ENCODE measurements at places on chromosomes 13 and 19.

DNA sequence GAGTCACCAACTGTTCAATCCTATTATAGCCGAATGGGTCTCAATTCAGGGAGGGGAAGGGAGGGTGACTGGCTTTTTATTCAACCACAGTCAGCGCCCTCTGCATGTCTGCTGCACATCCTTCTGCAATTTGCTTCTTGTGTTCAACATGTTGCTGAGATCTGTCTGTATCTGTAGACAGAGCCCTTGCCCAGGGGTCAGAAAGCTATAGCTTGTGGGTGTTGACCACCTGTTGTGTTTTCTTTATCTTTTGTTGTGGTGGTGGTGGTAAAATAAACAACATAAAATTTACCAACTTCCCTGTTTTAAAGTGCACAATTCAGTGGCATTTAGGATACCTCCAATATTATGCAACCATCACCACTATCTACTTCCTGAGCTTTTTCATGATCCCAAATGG, 12.2 kb downstream of the PPP1R12C start:
- DNase-seq = no peak

DNA sequence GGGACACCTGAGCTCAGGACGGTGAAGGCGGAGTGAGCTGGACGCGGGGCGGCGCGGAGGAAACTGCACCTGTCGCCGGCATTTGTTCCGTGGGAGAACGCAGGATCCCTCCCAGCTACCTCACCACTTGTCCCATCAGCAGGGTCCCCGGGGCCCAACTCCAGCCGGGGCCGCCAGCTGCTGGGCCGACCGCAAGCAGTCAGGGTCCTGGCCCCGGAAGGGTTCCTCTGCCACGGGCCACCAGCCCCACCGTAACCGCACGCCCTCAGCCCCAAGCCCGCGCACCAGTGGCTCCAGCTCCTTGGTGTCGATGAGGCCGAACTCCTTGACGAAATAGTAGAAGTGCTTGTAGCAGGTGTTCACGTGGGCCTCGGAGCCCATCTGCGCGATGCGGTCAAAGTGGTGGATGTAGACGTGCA, 19.6 kb downstream of the MOB3A start:
- no peak for DNase-seq

GRCh38 chr13:104980586-104980985, 1554.9 kb downstream of the EFNB2 start:
- DNase-seq = no peak

DNA sequence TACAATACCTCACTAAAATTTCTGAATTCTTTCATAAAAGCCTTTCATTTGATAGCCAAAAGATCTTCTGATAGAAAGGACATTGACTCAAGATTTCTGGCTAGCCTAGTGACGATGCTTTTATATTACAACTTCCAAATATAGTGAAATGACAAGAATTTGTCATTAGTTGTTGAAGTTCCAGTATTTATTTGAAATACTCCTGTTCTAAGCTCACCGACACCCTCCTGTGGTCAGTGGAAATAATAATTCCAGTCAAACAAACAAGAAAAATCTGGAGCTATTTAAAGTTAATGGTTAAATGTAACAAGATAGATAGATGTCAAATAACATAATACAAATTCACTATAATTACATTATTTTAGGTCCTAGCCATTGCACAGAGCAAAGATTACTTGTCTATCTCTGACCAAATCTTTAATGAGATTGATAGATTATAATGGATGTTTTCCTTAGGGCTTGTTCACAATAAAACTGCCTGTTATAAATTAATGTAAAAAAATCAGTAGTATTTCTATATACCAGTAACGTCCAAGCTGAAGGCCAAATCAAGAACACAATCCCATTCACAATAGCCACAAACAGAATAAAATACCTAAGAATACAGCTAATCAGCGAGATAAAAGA, 195.5 kb downstream of the RGCC start:
- DNase-seq = peak; percentile 51

- DNase-seq = peak; percentile 33
Observed at GRCh38 chr13:28204690-28205443, 66.5 kb downstream of the PAN3 start.

DNA sequence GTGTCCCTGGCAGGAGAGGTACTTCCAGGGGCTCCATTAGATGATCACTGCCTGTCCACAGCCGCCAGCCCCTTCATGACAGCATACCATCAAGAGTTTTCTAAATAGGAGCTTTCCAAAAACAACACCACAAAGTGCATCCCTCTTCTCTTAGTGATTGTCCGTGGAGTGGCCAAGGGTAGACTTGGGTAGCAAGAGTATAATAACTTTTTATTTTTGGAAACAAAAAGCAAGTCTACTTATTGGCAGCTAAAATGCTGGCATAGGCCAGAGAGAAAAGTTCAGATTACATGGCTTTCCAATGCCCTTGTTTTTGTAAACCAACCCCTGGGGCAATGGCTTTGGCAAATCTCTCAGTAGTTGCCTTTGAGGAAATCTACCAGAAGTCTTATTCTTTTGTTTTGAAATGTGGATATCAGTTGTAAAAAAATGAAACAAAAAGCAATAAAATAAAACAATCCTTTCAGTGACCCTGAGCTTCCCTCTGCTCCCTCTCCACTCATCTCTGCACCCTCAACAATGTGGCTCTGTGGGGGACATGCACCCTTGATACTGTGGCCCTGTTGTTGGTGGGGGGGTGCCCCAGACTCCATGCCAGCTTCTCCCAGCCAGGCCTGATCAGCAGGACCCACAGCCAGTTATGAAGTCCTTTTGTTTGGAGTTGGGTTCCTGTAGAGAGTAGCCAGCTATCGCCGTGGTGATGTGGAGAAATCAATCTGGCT, 294.1 kb downstream of the DLEU7 start:
- no peak for DNase-seq

DNA sequence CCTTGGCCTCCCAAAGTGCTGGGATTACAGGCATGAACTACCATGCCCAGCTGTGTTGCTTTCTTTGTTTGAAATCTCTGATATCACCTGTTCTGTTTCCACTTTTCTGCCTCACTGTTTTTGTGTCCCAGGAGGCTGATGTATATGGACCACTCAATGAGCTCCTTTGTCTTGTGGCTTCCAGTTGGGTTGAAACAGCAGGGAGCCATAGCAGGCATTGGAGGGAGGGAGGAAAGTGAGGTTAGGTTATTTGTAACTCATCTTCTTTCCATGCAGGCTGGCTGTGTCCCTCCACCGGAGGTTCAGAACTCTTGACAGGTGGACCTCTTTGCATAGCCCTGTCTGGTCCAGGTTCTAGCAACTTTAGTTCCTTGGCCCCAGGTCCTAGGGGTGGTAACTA, 6.1 kb upstream of the CYP4F22 start:
- no peak for DNase-seq

DNA sequence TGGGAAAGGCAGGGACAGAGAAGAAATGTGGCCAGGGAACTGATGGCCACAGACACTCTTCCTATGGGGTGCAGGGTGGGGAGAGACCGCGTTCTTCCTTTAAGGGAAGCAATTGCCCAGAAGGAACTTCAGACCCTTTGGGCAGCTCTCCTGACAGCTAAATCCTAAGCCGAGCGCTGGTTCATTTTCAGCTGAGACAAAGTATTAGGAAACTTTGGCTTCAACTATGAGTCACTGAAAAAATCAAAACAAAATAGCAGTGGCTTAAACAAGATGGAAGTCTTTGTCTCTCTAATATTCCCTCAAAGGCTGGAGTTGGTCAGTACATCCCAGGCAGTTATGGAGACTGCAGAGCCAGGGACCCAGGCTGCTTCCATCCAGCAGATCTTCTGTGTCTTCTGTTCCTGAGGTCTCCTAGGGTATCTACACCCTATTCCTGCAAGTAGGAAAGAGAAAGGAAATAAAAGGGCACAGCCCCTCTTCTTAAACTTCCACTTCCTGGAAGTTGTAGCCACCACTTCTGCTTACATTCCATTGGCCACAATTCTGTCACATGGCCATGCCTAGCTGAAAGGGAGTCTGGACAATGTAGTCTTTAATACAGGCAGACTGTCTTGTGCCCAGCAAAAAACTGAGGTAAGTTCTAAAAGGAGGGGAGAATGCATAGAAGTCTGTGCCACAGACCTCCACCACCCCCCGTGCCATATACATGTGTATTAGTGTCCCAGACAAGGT, 163.5 kb downstream of the KATNAL1 start:
- no peak for DNase-seq

DNA sequence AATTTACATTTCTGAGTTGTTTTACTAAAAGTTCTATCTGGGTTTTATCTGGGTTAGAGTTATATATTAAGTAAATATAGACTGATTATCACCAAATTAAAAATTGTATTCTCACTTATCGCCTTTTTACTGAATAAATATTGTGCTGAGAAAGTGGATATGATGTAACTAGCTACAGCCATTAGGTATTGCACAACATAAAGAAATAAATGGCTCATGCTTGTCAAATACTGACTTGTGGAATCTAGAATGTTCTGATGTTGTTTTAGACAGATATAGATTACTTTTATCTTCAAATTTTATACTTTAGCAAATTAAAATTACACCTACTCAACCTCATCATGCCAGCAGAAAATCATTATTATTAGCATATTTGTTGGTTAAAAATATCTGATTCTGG, 1277.1 kb upstream of the MIR17HG start:
- no peak for DNase-seq

DNA sequence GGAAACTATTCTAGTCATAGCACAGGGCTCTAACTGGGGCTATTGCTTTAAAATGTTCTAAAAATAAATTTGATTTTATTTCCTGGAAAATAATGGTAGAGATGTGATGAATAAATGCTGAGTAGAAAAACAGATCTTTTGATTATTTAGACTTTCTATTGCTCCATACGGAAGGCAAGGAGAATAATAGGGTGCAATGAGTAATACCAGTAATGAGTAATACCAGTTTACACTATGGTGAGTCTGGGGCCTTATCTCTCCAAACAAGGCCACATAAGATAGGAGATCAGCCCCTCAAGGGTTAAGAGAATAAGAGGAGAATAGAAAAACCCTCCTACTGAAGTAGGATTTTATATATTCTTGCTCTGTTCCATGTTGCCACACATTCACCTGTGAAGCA, 390.4 kb downstream of the KLF5 start:
- DNase-seq = no peak

GRCh38 chr19:58394821-58395219, 636 bp upstream of the RNF225 start:
- DNase-seq = no peak

DNA sequence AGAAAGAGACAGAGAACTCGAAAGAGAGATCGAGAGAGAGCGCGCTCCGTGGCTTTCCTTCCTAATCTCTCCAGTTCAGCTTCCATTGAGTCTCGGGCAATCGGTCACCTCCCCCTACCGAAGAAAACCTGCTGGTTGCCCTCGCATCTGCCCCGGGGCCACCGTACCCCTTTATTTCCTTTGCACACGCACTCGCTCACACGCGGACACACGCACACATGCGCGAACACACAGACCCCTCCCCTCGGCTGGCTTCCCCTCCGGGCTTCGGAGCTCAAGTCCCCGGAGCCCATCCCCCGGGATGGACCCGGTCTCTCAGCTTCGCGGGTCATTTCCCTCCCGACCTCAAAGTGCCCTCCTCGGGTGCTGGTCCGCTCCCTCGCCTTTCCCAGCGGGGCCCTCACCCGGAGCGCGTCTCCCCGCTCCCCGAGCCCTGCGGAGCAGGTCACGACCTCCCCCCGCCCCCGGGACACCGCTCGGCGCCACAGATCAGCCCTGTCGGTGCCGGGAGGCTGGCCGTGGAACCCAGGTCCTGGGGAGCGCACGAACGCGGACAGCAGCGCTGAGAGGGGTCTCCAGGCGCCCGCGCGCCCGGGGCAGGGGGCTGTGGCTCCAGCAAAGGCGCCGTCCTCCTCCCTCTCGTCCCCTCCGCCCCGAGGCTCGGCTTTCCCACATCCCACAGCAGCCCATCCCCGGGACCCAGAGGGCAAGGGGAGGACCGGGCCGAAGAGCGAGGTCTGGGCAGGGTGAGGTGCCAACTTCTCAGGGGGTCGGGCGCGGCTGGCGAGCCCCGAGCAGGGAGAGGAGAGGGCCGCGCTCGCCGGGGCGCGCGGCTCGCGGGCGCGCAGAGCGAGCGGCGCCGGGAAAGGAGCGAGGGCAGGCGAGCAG, 1.8 kb downstream of the DACH1 start:
- DNase-seq = peak; percentile 13

- DNase-seq = no peak
Observed at GRCh38 chr13:24574847-24575246, 62.3 kb upstream of the PARP4 start.

GRCh38 chr19:33114312-33114711, 17.6 kb upstream of the WDR88 start:
- no peak for DNase-seq

GRCh38 chr13:93915269-93915809, 564.1 kb downstream of the DCT start:
- no peak for DNase-seq

GRCh38 chr19:56321254-56321988, 6.8 kb upstream of the ZSCAN5A start:
- no peak for DNase-seq

DNA sequence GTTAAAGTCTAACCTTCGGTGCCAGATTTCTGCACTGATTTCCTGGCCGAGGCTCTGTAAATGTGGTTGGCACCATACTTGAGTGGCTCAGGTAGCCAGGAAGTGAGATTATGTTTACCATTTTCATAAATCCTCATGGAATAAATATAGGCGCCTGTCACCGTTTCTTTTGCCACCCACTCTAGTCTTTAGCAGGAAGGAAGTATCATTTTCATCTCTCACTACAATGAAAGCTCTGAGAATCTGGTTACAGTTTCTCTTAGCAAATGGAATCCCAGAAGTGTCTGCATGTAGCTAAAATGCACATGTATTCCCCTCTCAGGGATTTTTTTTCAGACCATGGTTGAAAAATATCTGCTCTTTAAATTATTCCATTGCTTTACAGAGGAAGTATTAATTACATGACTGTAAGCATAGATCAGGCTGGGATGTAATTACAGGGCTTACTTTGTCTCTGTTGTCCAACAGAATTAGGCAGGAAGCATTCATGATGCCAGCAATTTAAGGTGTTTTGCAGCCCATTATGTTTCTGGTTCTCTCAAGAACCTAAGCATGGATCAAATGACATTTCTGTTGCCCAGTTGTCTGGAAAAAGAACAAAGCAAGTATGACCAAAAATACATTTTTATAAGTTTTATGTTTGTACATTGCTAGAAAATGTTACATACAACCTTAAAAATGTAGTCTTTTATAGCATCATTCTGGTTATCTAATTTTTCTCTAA, 221.7 kb upstream of the SPRY2 start:
- DNase-seq = no peak

- DNase-seq = no peak
Observed at GRCh38 chr19:7995810-7996158, 9.7 kb downstream of the ELAVL1 start.

- DNase-seq = no peak
Observed at GRCh38 chr13:72122661-72123255, 255.8 kb upstream of the DACH1 start.

DNA sequence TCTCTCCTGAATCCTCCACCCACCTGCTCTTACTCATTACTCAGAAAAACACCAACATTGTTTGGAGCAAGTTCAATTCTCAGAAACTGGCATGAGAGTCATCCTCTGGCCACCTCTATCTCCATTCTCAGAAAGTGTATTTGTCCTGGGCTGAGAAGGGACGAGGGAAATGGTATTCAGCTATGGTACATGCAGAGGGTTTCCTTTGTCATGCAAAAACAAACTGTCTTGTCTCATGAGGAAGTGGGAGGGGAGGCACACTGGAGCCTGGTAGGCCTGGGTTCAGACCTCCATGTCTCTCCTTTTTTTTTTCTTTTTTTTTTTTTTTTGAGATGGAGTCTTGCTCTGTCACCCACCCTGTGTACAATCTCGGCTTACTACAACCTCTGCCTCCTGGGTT, 31.9 kb upstream of the LILRA2 start:
- no peak for DNase-seq

GRCh38 chr19:47561440-47562057, 11.4 kb downstream of the ZNF541 start:
- no peak for DNase-seq

Measured in GM10248 (cell line).